CD4-positive, alpha-beta T cell treated with Interleukin-2 at 100 ng/mL for 4 hours (primary cell): ENCODE measurements at places on chromosomes 2 and 18.

DNA sequence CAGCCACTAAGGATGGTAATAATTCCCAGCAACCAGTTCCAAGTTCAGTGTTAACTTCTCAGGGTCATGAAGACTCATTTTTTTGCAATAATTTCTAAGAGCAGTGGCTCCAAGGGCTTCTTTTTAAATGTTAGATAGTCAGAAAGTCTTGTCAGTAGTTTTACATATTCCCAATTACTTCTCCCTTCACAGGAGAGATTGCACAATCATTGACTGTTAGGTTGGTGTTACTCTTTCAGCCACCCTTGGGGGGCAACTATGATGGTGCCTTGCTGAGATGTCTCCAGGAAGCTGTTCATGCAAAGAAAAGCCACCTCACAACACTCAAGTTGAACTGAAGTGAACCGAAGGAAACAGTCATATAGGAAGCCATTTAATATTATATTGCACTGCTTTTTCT is 127.9 kb upstream of the DOCK10 start:
- no peak for DNase-seq

DNA sequence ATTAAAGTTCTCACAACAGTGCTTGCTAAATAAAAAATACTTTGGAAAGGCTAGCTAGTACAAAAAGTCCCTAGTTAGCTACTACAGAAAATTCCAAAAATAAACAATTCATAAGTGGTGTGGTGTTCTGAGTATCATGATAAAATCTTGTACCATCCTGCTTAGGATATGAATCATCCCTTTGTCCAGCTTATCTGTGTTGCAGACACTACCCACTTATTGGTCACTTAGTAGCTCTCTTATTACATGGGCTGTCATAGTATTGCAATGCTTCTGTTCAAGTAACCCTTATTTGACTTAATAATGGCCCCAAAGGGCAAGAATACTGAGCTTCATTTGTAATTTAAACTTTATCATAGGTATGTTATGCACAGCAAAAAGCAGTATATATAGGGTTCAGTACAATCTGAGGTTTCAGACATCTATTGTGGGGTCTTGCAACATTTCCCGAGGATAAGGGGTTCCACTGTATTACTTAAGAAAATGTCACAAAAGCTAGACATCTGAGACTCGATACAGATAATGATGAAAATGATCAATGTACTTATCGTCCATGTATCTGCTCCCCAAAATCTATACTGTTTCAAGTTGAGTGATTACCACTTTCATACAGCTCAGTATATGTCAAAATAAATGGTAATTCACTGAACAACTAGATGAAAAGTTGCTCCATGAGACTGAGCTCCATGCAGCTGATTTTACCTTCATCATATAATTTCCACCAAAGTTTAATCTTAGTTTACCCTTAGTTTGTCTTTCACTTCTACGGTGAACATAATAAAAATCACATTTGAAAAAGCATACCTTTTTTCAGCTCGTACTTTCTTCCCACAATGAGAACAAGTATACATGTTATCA is 93.8 kb downstream of the C2orf74 start:
- DNase-seq = no peak

DNA sequence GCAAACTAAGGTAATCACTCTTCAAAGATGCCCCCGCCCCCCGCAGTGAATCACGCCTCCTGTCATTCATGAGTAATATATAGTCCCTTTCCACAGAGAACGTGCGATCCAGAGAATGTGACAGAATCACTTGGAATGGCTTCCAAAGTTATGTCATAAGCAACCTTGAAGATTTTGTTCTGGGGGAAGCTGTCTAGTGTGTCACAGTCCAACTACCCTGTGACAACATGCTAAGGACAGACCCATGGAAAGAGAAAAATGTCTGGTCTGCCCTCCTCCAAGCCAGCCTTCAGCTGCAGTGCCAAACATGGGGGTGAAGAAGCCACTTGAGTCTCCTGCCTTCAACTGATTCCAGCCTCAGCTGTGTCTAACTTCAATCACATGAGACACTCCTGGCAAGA is 259.1 kb downstream of the SS18 start:
- DNase-seq = no peak

GRCh38 chr2:171487803-171488259 is 34.4 kb upstream of the CYBRD1 start:
- DNase-seq = no peak

DNA sequence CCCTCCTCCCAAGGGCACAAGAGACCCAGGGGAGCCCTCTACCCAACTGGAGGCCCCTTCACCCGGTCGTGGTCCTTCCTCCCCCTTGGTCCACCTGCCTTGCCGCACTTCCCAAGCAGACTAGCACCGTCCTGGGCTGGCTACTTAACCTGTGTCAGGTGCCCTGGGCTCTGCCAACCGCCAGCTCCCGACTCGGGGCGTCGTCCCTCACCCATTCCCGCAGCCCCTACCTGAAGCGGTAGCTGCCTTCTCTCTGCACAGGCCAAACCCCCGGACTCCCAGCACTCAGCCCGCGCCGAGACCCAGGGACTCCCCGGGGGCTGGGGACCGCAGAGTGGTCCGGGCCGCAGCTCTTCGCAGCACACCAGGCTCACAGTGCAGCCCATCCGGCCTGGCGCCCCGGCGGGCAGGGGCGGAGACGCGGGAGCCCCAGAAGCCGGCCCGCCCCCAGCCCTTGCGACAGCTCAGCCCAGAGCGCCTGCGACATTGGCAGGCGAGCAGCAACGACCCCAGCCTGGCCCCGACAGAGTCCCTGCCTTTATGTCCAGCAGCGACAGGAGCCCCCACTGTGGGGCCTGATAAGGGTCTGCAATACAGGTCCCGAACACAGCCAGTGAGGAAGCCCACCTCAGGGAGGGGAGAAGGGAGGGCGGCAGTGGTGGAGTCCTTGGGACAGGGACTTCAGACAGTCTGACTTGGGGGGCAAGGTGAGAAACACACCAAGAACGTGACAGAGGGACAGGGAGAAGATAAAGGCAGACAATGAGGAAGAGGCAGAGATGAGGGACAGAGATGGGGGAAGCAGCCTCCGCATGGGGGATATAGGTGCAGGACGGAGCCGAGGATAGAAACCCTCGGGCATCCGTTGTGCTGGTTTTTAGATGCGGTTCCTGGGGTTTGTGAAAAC is 31.0 kb upstream of the TNS1 start:
- no peak for DNase-seq

DNA sequence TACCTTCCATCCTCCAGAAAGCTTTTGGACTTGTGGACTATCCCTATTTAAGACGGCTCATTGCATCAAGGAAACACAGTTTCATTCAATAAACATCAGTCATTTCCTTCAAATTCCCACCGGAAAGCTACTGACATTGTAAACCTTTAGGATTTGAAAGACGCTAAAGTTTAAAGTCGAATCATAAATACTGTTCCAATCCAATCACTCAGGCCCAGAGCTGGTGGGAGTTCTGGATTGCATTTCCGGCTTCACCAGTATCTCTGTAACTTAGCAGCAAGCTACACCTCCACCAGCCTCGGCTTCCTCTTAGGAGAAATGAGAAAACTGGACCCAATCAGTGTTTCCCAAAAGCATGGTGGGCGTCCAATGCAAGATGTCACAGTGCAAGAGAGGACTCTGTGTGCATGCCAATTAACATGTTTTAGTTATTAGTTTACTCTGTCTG is 1.6 kb downstream of the WDFY1 start:
- DNase-seq = no peak

DNA sequence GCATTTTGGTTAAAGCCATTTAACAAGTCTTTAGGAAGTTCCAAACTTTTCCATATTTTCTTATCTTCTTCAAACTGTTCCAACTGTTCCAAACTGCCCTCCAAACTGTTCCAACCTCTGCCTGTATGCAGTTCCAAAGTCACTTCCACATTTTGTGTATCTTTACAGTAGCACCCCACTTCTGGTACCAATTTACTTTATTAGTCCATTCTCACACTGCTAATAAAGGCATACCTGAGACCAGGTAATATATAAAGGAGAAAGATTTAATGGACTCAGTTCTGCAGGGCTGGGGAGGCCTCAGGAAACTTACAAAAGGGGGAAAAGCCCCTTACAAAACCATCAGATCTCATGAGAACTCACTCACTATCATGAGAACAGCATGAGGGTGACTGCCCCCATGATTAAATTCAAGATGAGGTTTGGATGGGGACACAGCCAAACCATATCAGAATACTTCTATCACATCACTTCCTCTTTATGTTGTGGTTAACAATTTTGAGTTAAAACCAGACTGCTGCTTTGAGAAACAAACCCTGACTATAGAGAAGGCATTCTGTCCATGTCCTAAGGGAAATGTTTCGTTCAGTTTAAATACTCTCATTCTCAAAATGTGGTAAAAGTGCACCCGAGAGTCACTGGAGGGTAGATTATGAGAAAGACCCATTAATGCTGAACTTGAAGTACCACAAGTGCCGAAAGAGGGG is 11.0 kb downstream of the IL18R1 start:
- peak; percentile 33 for DNase-seq

- DNase-seq = no peak
These were observed 8.4 kb downstream of the DHRS9 start for GRCh38 chr2:169077674-169078240.

GRCh38 chr2:160609346-160609745 is 115.7 kb upstream of the RBMS1 start:
- no peak for DNase-seq

DNA sequence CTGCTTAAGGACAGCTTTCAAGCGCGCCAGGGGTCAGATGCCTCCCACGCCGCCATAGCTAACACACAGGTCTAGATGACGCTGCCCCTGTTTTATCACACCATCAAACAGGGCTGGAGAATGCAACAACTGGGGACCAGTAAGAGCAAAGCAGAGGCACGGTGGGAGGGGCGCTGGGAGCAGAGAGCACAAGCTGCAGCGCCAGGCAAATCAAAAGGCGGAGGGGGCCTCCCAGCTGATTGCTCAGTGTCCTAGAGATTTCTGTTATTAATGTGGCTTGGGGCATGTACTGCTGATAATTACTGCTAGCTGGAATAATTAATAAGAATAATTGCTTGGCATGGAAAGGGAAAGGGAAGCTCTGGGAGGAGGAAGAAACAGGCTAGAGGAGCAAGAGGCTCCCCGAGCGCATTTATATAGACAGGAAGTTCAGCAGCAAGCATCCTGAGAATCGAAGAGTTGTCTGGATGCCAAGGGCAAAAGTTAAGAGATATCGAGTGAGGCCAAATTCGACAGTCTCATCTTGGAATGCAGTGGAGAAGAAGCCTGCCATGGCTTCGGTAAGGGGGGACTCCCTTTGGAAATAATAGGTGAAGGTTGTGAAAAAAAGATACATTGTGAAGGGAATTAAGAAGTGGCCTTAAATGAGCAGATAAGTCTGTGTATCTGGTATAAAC is 104.5 kb upstream of the ZNF521 start:
- no peak for DNase-seq

GRCh38 chr18:1104181-1104881 is 199.7 kb downstream of the ADCYAP1 start:
- DNase-seq = no peak

- no peak for DNase-seq
These were observed 22.9 kb downstream of the EPAS1 start for GRCh38 chr2:46320141-46320567.

- DNase-seq = no peak
These were observed 122.7 kb upstream of the GCFC2 start for GRCh38 chr2:75833386-75833785.

- no peak for DNase-seq
These were observed 445.4 kb downstream of the NBAS start for GRCh38 chr2:15115776-15116175.

DNA sequence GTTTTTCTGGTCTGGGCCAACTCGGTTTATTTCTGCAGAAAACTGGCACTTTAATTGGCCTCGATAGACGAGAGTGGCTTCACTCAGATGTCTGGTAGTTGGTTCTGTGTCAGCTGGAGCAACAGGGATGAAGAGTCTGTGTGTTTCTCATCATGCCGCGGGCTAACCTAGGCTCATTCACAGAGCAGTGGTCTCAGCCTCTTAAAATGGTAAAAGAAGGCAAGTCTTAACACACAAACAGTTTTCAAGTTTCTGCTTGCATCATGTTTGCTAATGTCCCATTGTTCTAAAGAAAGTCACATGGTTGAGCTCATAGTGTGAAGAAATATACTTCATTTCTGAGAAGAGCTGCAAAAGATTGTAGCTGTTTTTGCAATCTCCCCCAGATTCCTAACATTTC is 37.5 kb upstream of the ANXA4 start:
- no peak for DNase-seq

GRCh38 chr2:149064856-149065630 is 26.5 kb downstream of the LYPD6B start:
- no peak for DNase-seq

GRCh38 chr2:4020649-4021048 is 317.3 kb downstream of the DCDC2C start:
- no peak for DNase-seq

GRCh38 chr2:149129433-149129832 is 90.9 kb downstream of the LYPD6B start:
- no peak for DNase-seq

- no peak for DNase-seq
These were observed 31.6 kb upstream of the WDR75 start for GRCh38 chr2:189409647-189410046.

GRCh38 chr2:42117923-42118753 is 51.0 kb upstream of the EML4 start:
- DNase-seq = peak; percentile 46

- no peak for DNase-seq
These were observed 29.4 kb downstream of the SH3YL1 start for GRCh38 chr2:234421-234820.
